Activated CD8-positive, alpha-beta memory T cell treated with anti-CD3 and anti-CD28 coated beads for 1 hour (primary cell): ENCODE measurements at places on chromosomes 5 and 9.

GRCh38 chr9:127873223-127873691 is 4.2 kb downstream of the AK1 start:
- no peak for DNase-seq

DNA sequence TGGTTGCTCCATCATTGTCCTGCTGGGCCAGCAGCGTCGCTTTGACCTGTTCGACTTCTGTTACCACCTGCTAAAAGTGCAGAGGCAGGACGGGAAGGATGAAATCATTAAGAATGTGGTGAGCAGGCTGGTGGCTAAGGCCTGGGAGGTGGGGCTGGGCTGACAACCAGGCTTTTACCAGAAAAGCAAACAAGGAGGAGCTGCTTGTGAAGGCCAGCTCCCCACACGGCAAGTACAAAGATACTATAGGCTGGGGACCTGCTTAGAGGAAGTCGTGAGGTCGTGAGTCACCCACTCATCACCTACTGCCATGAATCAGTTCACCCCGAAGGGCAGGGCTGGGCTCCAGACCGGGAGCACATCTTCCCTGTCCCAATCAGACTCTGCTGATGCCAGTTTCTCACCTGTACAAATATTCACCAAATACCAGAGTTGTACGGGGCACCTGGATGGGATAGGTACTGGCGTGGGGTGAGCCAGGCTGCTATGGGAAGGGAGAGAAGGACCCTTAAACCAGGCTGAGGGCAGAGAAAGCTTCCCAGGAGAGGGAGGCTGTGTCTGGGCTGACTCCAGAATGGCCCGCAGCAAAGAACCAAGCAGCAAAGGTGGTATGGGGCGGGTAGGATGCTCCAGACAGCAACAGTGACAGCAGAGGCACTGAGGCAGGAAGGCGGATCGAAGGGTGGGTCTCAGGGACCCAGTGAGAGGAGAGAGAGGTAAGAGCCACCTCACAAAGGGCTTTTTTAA is 69.3 kb upstream of the NIPAL4 start:
- no peak for DNase-seq

DNA sequence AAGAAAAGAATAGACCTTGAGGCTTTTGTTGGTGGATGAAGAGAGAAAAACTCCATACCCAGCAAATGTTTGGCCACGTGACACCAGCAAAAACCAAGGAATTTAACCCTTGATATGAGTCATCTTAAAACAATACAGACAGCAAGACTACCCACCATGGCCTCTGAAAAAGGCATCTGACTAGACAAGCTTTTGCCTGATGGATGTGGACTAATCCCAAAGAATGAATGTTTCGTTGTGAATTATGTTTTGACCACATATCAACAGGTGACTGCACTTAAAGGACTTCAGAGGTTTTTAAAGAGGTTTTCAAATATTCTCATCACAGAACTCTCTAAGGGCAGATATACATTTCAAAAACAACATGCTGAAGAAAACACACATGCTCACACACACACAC is 33.0 kb upstream of the SLC1A3 start:
- no peak for DNase-seq

DNA sequence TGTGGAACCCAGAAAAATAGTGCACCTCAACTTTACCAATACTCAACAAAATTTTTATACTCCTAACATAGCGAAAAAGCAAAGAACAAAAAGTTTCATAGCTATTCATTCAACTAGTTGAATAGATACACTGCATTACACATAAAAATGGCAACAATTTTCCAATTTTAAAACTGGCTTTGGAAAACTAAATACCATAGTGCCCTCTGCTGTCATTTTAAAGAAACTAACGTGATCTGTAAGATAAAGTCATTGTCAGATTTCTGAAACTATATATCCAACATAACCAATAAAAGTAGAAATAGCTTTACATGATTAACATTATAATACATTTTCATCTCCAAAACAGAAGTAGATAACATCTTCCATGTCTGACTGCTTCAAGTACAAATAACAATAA is 31.6 kb downstream of the DTWD2 start:
- DNase-seq = no peak

DNA sequence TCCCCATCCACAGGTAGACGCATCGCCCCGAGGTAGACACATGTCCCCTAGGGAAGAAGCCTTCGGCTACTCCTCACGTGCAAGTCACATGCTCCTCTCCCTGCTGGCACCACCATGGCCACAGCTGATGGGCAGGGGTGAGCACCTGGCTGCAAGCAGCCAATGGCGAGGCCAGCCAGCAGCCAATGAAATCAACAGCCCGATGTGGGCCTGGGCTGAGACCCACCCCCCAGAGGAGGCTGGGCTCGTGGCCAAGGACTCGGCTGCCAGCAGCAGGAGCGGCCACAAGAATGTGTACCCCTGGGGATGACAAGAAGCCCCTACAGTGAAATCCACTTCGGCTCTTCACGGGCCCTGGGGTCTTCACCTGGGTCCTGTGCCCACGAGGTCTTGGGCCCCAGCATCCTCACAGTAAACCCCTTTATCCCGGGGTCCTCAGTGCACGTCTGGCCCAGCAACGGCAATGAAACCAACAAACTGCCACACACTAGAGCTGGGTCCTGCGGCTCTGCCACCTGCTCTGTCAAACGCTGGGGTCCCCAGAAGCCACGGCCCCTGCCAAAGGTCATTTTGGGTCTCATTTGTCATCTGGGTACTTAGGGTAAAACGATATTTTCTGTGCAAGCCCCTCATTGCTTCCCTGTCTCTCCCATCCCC is 22.1 kb upstream of the PTGES start:
- DNase-seq = no peak

DNA sequence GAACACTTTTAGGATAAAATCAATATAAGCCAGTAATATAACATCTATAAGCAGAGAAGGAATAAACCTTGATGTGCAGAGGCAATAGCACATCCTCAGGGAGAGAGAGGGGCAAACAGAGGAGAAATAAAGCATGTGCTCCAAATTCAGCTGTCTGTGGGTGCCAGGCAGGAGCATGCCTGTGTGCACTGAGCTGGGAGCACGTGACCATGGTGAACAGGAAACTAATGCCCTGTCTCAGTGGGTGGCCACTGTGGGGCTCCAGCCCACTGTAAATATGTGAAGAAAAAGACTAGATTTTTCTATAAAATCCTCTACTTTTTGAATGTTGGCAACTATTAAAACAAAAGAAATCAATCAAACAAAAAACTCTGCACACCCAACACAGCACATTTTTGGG is 55.3 kb downstream of the FYB1 start:
- no peak for DNase-seq
